Heart right ventricle (tissue), 16 donors: ENCODE measurements at places on chromosomes 6 and 20. TPM values are rescaled to one million over a fixed set of nuclear protein-coding genes. Genes with fewer than 3 reads are reported as not detected.

The VSX1 gene
- not detected for total RNA-seq

DNA sequence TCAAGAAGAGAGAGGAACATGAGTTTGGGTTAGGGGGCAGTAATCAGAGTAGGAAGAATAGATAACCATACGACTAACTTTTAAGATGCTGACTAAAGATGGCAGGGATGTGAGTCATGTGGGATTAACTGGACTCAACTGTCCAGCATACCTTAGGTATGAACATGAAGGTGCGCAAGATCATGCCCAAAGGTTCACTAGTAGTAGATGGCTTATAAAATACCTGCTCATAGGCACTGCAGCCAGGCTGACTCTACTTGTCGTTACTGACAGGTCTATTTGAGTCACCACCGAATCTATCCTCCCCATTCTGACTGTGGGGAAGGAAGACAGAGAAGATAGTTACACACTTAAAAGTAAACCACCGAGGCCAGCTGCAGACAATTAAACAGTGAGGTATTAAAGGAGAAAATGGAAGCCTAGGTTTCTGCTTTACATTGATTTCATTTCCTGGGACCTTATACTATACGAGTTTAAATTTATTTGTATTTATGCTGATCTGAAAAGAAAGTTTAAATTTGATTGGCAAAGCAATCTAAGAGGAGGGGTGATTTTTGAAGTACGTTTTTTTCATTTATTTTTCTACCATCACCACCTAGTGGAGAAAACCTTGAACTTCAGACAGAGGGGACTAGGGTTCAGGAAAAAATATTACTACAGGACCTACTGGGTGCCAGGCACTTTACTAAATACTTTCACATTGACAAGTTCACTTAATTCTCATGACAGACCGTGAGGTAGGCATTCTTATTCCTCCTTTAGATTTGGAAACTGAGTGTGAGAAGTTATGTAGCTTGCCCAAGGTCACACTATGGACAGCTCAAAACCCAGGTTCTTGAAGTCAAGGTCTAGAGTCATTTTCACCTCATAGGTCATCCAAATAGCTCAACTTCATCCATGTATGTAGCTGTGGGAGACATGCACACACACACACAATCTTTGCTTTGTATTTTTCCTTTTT, 4.0 kb upstream of the WRNIP1 start:
- H3K4me3 ChIP-seq = no peak overlapping the region
- H3K27me3 ChIP-seq = no peaks in the 10 kb centered on the region
- no peak for DNase-seq
- H3K27ac ChIP-seq = no peak overlapping the region

DNA sequence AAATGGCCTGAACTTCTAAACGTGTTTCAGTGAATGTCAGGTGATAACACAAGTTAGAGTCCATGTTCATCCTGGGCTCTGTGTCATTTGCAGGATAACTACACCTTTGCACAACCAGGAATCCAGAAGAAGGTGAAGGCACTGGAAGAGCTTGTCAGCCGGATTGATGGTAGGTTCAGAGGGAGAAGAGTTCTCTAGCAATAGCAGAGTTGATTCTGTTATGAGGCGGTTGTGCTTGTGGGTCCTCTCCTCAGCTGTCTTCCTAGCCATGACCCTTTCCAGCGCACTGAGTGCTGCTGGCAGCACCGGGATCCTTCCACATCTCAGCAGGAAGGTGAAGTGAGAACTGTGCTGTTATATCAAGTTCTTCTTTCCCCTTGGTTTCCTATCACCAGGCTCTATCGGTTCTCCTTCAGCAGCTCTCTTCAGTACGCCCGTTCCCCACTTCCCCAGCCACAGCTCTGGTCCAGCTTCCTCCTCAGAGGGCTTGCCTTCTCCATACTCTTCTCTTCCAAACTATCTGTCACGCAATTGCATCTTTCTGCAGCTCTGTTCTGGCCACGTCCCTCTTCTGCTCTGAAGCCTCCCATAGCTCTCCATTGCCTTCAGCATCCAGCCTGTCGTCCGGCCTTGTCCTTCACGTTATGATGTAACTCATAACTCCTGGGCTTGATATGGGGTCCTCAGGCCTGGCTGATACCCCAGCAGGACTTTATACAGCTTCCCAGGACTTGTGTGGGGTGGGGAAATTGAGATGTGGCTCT, 39.9 kb upstream of the RNF8 start:
- no peaks in the 10 kb centered on the region for H3K27me3 ChIP-seq
- H3K4me3 ChIP-seq = no peak overlapping the region
- peaks cover 62% of the 10 kb centered on the region for H3K36me3 ChIP-seq
- no peak for DNase-seq
- no peak overlapping the region for H3K27ac ChIP-seq

The SCP2D1 gene
- not detected for total RNA-seq
